ENCODE measurements at places on chromosomes 13 and 19. TPM values are rescaled to one million over a fixed set of nuclear protein-coding genes. Genes with fewer than 3 reads are reported as not detected.

The CGB1 gene
- not detected for polyA plus RNA-seq

The TPTE2 gene
- polyA plus RNA-seq = not detected

The MYPOP gene
- 4.9 TPM for polyA plus RNA-seq

The F2RL3 gene
- 0.19 TPM for polyA plus RNA-seq

The CGB2 gene
- polyA plus RNA-seq = not detected

The MBD3L2 gene
- not detected for polyA plus RNA-seq

DNA sequence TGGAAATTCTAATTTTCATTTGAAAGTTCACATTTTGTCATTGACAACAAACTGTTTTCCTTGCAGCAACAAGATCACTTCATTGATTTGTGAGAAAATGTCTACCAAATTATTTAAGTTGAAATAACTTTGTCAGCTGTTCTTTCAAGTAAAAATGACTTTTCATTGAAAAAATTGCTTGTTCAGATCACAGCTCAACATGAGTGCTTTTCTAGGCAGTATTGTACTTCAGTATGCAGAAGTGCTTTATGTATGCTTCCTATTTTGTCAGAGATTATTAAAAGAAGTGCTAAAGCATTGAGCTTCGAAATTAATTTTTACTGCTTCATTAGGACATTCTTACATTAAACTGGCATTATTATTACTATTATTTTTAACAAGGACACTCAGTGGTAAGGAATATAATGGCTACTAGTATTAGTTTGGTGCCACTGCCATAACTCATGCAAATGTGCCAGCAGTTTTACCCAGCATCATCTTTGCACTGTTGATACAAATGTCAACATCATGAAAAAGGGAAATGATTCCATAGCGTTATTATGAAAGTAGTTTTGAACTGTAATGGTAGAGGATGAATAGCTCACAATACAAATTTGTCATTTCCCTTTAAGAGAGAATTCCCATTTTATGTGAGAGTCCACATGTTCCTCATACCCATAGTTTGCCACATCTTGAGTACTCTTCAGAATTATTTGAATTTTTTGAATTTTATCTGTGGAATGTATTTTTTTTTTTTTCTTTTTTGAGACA lies 2.6 kb downstream of the BRCA2 start:
- DNase-seq = no peak

DNA sequence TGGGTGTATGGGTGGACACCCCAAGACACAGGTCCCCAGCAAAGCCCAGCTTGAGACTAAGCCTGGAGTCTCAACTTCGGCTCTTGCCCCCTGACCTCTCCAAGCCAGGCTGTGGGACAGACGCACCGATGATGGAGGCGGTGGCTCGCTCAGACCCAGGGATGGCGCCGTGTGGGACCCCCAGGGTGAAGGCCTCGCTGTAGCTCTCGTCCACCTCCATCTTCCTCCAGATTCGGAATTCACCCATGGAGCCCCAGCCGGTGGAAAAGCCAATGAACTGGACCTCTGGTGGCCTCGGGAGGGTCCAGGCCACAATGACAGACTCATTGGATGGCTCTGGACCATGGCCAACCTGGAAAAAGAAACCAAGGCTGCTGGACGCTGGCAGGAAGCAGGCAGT lies 39.1 kb downstream of the F2RL3 start:
- DNase-seq = no peak

- no peak for DNase-seq
Observed at GRCh38 chr19:2381148-2381820, 21.2 kb downstream of the TMPRSS9 start.

DNA sequence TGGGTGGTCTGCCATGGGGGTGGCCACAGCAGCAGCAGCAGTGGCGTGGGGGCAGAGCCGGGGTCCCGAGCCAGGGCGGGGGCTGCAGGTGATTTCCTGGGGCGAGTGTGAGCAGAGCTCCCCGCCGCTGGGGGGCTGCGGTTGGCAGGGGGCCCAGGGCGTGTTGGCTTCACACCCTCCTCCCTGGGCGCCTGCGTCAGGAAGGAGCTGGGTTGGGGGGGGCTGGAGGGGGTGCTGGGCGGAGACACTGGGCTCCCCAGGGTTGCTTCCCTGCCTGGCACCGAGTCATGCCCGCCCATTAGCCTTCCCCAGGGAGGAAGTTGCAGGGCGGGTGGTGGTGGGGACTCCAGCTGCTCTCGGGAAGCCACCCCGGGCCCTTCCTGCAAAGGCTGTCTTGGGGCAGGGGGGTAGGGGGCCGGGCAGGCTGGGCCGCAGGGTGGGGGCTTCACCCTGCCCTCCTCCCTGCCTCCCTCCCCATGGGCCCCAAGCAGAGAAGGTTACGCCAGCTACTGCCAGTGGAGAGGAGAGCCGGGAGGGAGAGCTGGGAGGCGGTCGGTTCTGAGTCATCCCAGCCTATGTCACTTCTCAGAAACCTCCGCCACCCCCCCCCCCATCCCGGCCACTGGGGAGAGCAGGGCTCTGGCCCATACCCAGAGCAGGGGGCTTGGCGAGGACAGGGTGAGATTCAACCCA lies 4.6 kb downstream of the MIDN start:
- DNase-seq = no peak

GRCh38 chr19:52734331-52734892 lies 432 bp downstream of the ZNF611 start:
- no peak for DNase-seq

GRCh38 chr13:67803118-67803517 lies 573.0 kb upstream of the PCDH9 start:
- DNase-seq = no peak

DNA sequence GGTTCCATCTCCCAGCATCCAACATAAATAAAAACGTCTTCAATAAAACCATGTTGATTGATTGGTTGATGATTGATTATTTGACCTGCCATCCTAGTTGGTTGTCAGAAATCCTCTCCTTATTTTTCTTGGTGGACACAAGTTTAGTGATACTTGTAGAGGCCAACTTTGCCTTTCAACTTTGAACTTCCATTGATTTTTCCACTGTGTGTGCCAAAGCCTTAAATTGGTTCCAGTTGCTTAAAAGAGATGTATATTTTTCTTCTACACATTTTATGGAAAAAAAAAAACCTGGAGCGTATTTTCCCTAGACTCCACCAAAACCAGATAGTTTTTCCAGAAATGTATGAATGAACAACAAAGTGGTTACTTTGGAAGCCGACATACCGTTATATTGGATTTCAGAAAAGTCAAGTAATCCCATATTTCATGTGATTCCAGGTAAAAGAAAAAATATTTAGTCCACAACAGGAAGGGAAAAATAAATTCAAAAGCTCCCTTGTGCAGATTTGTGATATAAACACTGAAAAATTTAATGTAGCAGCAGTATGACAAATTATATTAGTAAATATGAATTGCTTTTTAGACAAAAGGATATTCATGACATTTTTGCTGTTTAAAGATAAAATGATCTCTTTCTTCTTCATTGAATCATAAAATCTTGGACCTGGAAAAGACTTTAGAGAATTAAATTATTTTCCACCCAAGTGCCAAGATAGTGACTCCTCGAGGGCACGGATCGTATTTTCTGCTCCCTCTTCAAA lies 85.2 kb downstream of the MBNL2 start:
- DNase-seq = no peak

- no peak for DNase-seq
Observed at GRCh38 chr13:110442930-110443621, 118.4 kb downstream of the RAB20 start.
